HepG2 (cell line): ENCODE measurements at places on chromosomes 13 and 19.

- no peak for DNase-seq
Measured at GRCh38 chr19:51621178-51621577, 9.0 kb downstream of the SIGLEC5 start.

DNA sequence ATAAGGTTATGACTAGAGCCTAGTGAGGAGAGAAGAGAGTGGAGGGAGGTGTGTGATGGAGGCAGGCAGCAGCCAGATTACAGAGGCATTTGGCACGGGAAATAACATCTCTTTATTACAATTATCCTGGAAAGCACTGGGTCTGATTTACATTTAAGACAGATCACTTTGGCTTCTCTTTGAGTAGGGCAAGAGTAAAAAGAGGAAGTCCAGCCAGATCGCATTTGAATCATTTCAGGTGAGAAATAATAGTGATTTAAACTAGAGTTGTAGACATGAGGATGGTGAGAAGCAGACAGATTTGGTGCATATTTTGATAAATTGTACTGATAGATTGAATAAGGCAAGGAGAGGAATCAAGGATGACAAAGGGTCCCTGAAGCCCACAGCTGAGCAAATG lies 9.6 kb upstream of the SACS start:
- DNase-seq: no peak

GRCh38 chr19:38319421-38320258 lies at the start of gene KCNK6:
TSS of gene KCNK6 (plus strand) at chr19:38319845. CDS start at chr19:38319951, 106 bp downstream.
- DNase-seq: no peak

DNA sequence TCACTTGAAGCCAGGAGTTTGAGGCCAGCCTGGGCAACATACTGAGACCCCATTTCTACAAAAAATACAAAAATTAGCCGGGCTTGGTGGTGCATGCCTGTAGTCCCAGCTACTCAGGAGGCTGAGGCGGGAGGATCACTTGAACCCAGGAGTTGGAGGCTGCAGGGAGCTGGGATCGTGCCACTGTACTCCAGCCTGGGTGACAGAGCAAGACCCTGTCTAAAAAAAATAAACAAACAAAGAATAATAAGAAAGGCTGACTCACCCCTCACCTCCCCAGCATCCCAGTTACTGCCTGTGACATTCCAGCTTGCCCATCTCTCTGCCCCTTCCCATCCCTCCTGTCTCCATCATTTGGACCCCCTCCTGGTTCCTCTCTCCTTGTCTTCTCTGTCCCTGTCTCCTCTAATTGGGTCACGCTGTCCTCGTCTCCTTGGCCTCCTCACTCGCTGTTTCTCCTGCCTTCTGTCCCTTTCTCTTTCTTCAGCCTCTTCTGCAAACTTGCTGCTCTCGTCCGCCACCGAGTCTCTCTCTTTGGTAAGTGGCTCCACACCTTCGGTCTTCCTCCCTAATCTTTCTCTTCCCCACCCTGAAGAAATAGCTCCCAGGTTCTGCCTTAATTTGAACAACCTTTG lies 77.7 kb downstream of the RYR1 start:
- no peak for DNase-seq

- no peak for DNase-seq
Measured at GRCh38 chr13:98345107-98345935, 168.3 kb upstream of the RNF113B start.

- no peak for DNase-seq
Measured at GRCh38 chr19:16618248-16618647, 9.8 kb downstream of the MED26 start.

- DNase-seq: no peak
Measured at GRCh38 chr19:46674416-46675178, 13.6 kb upstream of the DACT3 start.

- DNase-seq: peak; percentile 24
Measured at GRCh38 chr19:12994701-12995595, at the start of gene NFIX. TSS of gene NFIX (plus strand) at chr19:12995475. CDS start at chr19:12995838, 363 bp downstream.

- no peak for DNase-seq
Measured at GRCh38 chr13:30290812-30291436, 16.4 kb downstream of the KATNAL1 start.

GRCh38 chr19:39479916-39480315 lies 722 bp upstream of the TIMM50 start:
- DNase-seq: no peak
